ENCODE measurements at places on chromosomes 11 and 22.

DNA sequence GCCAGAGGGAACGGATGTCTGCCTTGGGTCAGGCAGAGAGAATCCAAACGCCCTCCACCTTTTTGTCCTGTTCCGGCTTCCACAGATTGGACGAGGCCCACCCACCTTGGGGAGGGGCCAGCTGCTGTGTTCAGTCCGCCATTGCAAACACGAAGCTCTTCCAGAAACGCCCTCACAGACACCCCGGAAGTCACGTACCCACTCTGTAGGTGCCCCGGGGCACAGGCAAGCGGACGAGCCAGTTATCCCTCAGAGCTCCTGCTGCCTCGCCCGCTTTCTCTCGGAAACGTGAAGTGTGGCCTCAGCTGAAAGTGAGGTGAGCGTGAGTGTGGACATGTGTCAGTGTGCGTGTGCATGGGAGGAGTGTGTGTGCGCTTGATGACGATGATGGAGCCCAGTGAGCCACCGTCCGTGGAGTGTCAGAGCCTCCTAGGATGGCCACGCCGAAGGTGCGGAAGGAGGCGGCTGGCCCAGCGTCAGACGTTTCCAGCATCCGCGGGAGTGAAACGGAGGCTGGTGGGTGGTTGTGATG, 869.2 kb downstream of the TBC1D22A start:
- no peak for DNase-seq

GRCh38 chr11:16891964-16892363, 122.2 kb downstream of the PLEKHA7 start:
- peak; percentile 92 for DNase-seq

DNA sequence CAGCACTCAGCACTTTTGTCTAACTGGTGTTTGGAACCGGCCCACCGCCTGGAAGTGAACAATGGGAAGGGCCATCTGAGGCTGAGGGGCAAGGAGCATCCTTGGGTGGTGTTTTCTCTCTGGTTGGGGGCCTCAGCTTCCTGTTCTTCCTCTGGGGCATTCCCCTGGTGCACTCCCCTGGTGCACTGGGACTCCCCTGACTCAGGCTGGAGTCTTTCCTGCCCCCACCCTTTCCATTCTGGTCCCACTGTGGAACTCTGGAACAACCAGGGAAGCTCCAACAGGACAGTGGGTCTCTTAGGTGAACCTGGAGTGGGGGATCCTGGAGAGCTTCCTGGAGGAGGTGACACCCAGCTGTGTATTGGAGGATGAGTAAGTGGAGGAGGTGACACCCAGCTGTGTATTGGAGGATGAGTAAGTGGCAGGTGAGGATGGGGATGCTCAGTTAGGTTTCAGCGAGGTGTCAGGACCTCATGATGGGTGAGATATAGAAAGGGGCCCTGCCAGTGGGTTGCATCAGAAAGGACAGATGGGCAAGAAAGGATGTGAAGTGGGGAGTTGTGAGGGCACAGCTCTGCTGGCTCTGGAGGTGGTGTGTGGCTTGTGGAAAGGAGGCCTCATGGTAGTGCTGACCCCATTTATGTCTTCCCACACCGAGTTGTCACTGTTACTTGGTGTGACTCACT, 132.1 kb downstream of the OSBP2 start:
- no peak for DNase-seq

DNA sequence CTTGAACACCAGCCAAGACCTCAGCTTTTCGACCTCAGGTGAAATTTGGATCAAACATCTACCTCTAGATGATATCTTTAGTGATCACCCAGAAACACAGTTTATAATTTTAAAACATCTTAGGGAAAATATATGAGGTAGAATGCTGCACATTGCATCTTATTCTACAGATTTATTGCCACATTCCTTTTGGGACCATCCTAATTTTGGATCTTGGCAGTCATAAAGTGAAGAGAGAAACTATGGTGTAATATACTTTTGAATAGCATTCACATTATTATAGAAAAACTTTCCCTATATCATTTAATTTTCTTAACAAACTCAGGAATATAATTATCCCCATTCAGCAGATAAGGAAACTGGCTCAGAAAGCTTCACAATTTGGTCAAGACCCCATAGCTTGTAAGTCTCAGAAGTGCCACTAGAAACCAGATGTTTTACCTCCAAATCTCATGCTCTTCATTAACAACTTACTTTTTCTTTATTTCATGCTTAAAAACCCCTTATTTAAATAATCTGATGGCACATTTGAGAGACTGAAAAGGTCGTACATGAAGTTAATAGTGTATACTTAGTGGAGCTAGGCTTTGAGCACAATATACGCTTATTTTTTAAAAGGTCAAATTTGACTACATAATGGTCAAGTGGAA, 199.2 kb upstream of the CTSC start:
- DNase-seq: no peak

DNA sequence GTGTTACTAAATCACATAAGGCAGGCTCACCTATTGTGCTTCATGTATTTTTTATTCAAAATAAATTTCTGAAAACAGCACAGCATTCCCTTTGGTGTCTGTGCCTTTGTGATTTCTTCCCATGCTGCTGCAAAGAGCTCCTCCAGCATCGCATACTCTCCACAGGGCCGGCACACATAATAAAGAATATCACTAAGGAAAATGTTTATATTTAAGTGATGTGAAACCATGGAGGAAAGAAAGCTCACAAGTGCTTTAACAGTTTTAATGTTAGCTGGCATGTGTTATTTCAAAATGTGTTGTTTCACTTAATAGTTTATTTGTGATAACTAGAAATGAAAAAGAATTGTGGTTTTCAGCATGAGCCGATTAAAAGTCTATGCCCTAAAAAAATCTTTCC, 241.3 kb upstream of the ANO3 start:
- DNase-seq: no peak

Data from HS-27A (cell line).